ENCODE measurements at places on chromosomes 1 and 21.

GRCh38 chr1:227728059-227728891 lies 6.8 kb downstream of the JMJD4 start:
- DNase-seq = peak; percentile 82

DNA sequence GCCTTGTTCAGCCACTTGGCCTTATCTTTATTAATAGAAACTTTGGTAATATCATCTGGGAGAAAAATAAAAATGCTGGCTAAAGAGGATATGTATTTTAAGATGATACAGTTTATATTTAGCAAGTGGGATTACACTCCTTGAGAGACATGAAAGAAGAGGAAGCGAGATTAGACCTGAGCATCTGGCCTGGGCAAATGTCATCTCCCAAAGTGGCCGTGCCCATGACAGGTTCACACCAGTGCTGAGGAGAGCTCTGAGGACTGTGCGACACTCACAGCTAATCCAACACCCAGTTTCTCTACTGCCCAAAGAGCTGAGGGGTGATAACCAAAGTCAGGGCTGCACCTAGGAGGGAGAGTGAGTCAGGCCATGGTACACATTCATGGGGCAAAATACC lies 121.7 kb upstream of the DUSP10 start:
- DNase-seq = no peak

- no peak for DNase-seq
These were observed 2.7 kb downstream of the C1QTNF12 start for GRCh38 chr1:1243807-1244191.

DNA sequence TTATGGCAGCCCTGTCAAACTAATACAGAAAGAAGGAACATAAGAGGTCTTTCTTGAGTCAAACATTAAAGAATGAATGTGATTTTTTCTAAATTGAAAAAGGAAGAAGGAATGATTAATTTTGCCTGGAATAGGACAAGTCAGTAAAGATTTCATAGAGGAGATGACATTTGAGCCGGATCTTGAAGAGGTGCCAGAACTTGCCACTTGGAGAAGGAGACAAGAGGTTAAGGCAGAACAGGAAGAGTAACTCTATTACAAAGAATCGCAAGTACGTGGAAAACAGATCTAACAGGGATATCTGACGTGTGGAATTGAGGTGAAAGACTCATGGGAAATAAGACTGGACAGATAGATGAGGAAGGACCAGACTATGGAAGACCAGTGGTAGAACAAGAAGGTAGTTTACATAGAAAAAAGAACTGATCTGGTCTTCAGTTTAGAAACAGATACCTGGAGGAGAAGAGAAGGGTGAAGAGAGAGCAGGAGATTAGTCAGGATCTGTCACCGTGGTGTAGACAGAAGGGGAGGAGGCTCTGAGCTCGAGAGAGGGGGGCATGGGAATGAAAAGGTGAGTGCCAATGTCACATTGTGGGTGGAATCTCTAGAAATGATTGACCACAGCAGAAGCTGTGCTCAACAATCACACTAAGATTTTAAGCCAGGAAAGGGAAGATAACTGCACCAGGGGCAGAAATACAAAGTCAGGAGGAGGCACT lies 32.5 kb downstream of the RHOU start:
- no peak for DNase-seq

GRCh38 chr1:53498555-53499131 lies 39.4 kb downstream of the DMRTB1 start:
- DNase-seq = no peak

Measured in suprapubic skin (tissue), 4 donors.